Chondrocyte (in vitro differentiated cells): ENCODE measurements at places on chromosomes 7 and 10.

- no peak for DNase-seq
Measured at GRCh38 chr7:90587766-90588165, 8.4 kb upstream of the CDK14 start.

DNA sequence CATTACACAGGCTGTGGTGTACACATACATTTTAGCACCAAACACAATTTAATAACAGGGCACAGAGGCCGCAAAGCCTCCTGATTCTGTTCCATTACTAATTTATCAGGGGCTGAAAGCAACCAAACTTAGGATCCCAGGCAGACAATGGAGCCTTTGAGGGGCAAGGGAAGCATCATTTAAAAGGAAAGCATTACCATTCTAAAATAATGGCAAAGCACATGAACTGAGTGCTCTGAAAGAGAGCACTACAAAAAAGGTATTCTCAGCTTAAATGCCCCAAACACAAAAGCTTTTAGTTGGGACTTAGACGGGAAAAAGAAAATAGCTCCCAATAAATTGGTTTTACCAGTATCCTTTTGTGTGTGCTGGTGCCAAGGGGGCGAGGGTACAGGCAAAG is 282.0 kb upstream of the ETV1 start:
- no peak for DNase-seq

- no peak for DNase-seq
Measured at GRCh38 chr7:84105586-84105985, 89.0 kb downstream of the SEMA3A start.

GRCh38 chr7:42698600-42699374 is 213.1 kb downstream of the C7orf25 start:
- no peak for DNase-seq

- DNase-seq = no peak
Measured at GRCh38 chr10:102408131-102408727, 10.4 kb downstream of the PSD start.

GRCh38 chr10:70803775-70804420 is 11.8 kb upstream of the SGPL1 start:
- no peak for DNase-seq

DNA sequence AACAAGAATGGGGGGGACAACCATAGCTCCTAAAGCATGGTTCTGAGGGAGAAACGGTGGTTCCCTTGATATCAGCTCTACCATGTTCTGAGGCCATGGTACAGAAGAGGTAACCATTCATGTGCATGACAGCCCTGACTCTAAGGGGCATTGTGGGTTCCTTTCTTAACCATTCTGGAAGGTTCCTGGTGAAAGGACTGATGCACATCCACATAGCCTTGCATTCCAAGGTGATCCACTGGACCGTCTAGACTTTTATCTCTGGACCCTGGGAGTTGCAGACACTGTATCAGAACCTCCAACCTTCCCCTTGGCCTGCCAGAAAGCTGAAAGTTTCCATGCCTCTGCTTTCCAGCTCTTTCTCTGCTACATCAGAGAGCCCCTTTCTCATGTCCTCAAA is 344.3 kb downstream of the KCNMA1 start:
- no peak for DNase-seq

DNA sequence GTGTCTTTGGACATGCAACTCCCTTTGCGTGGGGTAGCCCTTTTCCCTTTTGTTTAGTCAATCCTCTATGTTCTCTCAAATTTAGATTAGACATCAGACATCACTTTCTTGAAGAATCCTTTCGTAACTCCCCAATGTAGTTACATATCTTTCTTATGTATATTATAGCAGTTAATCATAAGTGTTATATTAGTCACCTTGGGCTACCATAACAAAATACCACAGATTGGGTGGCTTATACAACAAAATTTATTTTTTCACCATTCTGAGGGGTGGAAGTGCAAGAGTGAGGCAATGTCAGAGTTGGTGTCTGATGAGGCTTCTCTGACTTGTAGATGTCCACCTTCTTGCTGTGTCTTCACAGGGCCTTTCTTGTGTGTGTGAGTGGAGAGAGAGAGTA is 105.7 kb downstream of the PHTF2 start:
- no peak for DNase-seq

DNA sequence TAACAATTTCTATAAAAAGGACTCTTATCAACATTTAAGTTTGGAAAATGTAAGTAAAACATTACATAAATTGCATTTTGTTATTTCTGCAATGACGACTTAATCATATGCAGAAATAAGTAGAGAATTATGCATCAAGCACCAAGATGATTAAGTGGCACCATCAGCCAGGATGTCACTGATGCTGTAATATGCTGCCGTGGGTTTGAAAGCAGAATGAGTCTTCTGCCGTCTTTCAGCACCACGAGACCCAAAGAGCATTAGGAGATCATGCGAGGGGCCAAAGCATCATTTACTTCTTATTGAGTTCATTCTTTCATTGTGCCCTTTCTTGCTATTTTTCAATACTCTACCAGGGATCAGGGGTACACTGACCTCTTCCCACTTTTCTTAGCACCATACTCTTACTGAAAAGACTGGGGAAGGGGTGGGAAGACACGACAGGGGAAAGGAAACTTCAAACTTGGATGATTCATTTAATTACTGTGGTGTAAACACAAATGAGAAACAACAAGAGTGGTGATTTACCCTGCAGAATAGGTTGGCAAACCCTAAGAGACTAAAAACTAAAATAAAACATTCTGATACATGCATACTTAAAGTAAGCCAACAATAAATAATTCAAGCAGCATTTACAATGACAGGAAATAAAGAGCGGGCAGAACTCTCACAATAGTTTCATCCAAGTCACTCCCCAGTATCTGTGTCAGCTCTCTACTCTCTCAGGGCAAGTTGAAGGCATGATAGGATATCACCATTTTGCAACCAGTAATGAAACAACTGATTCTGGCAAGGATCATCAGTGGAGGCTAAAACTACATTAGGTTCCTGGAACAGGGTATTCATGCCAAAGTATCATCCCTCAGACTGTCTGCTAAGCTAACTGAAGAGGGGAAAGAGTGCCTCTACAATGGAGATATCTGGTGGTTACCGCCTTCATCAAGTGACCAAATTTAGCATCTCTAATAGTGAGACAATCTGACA is 70.8 kb downstream of the CUL2 start:
- DNase-seq = no peak

DNA sequence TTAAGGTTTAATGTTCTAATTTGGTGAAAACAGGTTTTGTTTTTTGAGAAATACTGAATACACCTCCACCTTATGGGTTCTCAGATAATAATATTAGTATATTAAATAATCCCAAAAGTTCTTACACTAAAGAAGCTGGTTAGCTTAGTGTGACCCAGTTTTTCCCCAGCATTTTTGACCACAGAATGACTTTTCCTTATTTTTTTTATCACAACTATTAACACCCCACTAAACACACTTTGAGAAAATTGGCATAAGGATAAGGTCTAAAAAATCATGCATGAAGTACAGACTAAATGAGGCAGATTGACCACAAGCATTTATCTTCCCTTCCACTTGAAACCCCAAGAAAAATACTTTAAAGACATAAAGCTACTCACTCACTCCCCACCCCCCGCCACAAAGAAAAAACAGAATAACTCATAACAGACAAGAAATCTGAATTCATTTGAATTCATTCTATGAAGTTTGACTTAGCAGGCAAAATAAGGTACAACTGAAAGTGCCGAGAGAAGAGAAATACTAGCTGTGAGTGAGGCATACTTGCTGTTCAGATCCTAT is 49.7 kb upstream of the WNT16 start:
- DNase-seq = no peak

DNA sequence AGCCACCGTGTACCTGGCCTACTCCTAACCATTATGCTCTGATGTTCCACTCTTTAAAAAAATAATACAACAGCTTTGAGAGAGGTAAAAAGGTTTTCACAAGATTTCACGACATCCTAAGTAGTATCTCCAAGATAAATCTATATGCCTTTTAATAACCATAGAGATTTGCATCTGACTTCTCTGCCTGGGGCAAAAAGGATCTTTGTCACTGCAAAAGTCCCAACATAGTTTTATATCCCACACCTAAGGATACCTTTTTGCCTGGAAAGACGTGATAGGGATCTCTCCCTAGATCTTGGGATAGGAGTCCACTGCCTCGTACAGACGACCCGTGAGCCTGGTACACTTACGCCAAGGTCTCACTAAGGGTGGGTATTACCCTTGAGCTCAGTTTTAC is 31.4 kb upstream of the SVIL start:
- no peak for DNase-seq

DNA sequence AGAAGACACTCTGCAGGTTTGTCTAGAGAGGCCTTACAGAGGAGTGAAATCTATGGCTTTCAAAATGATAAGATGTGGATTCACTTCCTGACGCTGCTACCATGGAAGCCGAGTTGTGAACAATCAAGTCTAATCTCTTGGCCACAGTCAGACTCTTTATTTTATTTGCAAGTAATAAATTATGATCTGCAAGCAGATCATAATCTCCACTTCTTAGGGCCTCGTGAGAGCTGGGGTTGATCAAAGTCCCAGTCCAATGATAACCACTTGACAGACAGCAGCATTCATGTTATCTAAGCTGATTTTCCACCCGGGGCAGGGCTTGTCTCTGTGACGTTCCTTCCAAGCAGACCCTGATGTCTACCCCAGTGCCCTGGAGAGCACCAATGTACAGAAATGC is 776.4 kb upstream of the AUTS2 start:
- DNase-seq = no peak

DNA sequence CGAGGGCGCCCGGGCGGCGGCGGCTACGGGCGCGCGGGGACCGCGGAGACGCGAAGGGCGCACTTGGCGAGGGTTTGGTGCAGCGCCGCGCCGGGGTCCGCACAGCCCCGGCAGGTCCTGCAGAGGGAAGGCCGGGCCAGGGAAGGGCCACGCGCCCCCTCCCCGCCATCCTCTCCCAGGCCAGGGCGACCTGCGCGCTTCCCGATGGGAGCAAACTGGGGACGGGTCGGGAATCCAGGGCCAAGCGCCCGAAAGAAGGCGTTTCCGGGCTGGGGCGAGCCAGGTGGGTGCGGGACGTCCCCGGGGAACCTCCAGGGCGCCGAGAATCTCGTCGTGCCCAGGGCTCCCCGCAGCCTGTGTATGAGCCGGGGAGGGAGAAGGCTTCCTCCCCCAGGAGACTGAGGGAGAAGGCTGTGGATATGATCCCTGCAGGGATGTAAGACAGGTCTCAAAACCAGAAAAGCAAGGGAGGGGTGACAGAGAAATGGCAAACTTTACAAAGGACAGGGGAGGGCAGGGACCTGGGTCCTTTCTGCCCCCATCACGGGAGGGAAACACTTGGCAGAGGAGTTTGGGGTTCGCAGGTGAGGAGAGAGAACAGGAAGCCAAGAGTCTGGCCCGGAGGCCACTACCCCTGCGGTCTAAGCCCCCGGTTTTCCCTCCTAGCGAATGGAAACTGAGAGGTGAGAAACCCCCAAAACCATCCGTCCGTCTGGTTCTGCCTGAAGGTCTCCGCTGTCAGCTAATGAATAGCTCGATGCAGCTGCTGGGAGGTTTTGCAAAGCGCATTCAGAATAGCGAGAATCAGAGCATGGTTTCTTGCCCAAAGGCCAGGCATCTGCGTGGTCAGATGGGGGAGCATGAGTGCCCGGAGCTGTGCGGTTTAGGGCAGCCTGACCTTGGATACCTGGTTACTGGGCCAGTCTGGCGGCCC is 674 bp downstream of the AMZ1 start:
- DNase-seq = no peak

DNA sequence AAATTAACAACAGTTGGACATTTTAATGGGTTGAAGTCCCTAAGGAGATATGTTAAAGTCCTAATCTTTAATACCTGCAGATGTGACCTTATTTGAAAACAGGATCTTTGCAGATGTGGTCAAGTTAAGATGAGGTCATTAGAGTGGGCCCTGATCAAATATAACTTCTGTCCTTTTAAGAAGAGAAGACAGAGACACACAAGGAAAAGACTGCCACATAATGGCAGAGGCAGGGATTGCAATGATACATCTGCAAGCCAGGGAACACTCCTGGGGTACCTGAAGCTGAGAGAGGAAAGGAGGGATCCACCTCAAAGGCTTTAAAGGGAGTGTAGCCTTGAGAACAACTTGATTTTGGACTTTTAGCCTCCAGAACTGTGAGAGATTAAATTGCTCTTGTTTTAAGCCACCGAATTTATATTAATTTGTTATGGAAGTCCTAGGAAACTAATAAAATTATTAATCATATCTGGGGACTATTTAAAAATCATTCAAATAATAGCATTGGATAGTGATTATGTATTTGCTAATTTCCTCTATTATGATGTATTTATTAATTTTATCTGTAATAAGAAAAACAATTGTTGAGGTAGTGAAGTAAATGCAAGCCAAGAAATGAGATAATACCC is 700.0 kb upstream of the PCDH15 start:
- DNase-seq = no peak

- no peak for DNase-seq
Measured at GRCh38 chr7:30799206-30799975, 28.2 kb downstream of the MINDY4 start.

GRCh38 chr10:42812028-42812427 is 29.4 kb downstream of the BMS1 start:
- DNase-seq = no peak

GRCh38 chr10:132654121-132654571 is 116.6 kb downstream of the INPP5A start:
- DNase-seq = no peak

GRCh38 chr7:64834989-64835388 is 40.8 kb downstream of the ZNF138 start:
- no peak for DNase-seq

- DNase-seq = no peak
Measured at GRCh38 chr7:54846273-54846672, 87.3 kb upstream of the SEC61G start.

- DNase-seq = no peak
Measured at GRCh38 chr10:125201108-125201524, 40.8 kb upstream of the CTBP2 start.

- DNase-seq = no peak
Measured at GRCh38 chr7:141708351-141708750, at the start of gene WEE2. TSS of gene WEE2 (plus strand) at chr7:141708353. CDS start at chr7:141708759, 406 bp downstream.
